ENCODE measurements at places on chromosomes 5 and 9.
A peak's percentile ranks its signal among the peaks of the same experiment; 100 is the strongest.

- no peak for DNase-seq
- H3K27me3 ChIP-seq: peaks cover 4% of the 10 kb centered on the region
- H3K36me3 ChIP-seq: no peaks in the 10 kb centered on the region
- no peaks in the 10 kb centered on the region for H3K4me1 ChIP-seq
These were observed 55.1 kb upstream of the XPA start for GRCh38 chr9:97752274-97752673.

GRCh38 chr5:62547945-62548630 lies 30.5 kb upstream of the LRRC70 start:
- peaks cover 11% of the 10 kb centered on the region for H3K36me3 ChIP-seq
- no peak for DNase-seq
- H3K4me1 ChIP-seq: peaks cover 2% of the 10 kb centered on the region

DNA sequence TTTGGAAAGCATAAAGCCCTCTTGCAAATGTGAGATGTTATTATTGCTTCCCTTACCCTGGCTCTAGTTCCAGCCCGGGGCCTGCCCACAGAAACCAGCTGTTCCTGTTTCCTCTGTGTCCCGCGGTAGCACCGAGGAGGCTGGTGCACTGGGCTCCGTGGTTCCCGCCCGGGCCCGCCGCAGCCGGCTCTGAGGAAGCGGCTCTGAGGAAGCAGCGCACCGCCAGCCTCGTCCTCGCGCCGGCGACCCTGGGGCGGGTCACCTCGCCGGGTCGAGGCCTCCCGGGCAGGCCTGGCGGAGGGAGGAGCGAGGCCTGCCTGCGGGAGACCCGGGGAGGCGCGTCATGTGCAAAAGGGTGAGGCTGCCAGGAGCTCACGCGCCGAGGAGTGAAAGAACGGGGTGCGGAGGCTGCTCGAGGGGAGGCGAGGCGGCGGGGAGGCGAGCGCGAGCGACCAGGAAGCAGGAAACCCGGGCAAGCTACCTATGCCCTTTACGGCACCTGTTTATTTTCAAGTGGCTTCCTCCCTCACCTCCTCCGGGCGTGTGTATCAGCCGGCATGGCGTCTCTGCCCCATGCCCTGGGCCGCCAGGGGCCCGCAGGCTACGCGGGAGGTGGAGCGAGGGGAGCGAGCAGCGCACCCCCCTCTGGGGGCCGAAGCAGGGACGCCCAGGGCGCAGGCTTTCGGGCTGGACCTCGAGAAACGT lies 61.3 kb upstream of the MEGF10 start:
- H3K27ac ChIP-seq: no peak overlapping the region
- peak; percentile 67 for DNase-seq
- peak overlapping the region; percentile 58 for H3K4me3 ChIP-seq
- peaks cover 1% of the 10 kb centered on the region for H3K27me3 ChIP-seq
- peaks cover 28% of the 10 kb centered on the region for H3K4me1 ChIP-seq

DNA sequence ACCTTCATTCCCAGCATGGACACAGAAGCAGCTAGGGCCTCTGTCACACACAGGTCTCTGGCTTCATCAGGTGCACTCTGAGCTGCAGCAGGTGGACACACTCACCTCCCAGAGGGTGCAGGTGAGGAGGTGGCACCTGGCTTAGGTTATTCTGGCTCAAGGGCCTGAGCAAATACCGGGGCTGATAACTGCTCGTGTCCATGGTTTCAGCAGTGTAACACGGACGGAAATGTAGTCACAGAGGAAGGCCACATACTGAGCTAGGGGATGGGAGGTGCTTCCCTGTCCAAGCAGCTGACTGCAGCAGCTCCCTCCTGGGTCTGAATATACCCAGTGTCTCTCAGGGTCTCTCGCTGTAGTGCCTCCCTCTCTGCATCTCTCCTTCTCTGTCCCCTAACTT lies 5.7 kb downstream of the PHF2 start:
- peaks cover 17% of the 10 kb centered on the region for H3K27me3 ChIP-seq
- DNase-seq: no peak
- no peak overlapping the region for H3K4me3 ChIP-seq

- DNase-seq: no peak
- no peak overlapping the region for H3K4me3 ChIP-seq
- no peak overlapping the region for H3K27ac ChIP-seq
- no peaks in the 10 kb centered on the region for H3K36me3 ChIP-seq
- no peaks in the 10 kb centered on the region for H3K27me3 ChIP-seq
These were observed 141.8 kb downstream of the DOCK2 start for GRCh38 chr5:169778622-169779596.

DNA sequence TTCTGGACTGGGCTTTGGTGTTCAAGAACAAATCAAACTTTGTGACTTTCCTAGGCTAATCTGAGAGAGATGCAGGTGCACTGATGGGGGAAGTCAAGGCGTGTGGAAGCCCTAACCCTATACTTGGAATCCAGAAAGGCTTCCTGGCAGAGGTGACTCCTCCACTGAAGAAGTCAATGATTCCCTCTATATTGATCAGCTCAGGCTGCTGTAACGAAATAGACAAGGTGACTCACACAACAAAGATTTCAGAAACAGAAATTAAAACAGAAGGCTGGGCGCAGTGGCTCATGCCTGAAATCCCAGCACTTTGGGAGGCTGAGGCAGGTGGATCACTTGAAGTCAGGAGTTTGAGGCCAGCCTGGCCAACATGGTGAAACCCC lies 69.6 kb upstream of the GGTA1 start:
- peaks cover 4% of the 10 kb centered on the region for H3K27me3 ChIP-seq
- H3K4me3 ChIP-seq: no peak overlapping the region
- DNase-seq: no peak
- peaks cover 28% of the 10 kb centered on the region for H3K4me1 ChIP-seq
- no peak overlapping the region for H3K27ac ChIP-seq

- peaks cover 6% of the 10 kb centered on the region for H3K36me3 ChIP-seq
- H3K27ac ChIP-seq: peak overlapping the region; percentile 100
- DNase-seq: peak; percentile 48
- peaks cover 17% of the 10 kb centered on the region for H3K4me1 ChIP-seq
- H3K4me3 ChIP-seq: no peak overlapping the region
These were observed 1.7 kb upstream of the ARRDC3 start for GRCh38 chr5:91384671-91385430.

GRCh38 chr9:13810510-13810909 lies 503.4 kb downstream of the NFIB start:
- H3K27ac ChIP-seq: no peak overlapping the region
- no peak overlapping the region for H3K4me3 ChIP-seq
- H3K27me3 ChIP-seq: no peaks in the 10 kb centered on the region

DNA sequence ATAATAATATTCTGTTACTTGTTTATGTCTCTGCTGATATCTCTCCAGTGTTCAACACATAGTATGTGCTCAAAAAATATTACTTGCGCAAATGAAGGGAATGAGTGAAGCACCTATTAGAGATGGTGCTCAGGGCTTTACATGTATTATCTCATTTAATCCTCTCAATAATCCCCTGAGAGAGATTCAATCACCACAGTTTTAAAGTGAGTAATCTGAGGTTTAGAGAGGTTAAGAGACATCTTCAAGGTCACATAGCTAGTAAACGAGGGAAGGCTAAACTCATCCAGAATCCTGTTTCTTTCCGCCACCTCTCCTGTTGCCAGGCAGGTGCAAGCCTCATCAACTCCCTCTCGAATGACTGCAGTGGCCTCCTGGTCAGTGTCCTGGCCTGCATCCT lies 82.0 kb downstream of the UGCG start:
- H3K4me1 ChIP-seq: peaks cover 47% of the 10 kb centered on the region
- H3K27me3 ChIP-seq: peaks cover 3% of the 10 kb centered on the region
- H3K36me3 ChIP-seq: no peaks in the 10 kb centered on the region
- no peak for DNase-seq
- H3K4me3 ChIP-seq: no peak overlapping the region

- H3K4me1 ChIP-seq: peaks cover 5% of the 10 kb centered on the region
- H3K27ac ChIP-seq: no peak overlapping the region
- peaks cover 19% of the 10 kb centered on the region for H3K36me3 ChIP-seq
- DNase-seq: no peak
These were observed 51.5 kb downstream of the COL15A1 start for GRCh38 chr9:98995059-98995671.

GRCh38 chr9:100394816-100395215 lies 32.1 kb upstream of the MSANTD3 start:
- no peak for DNase-seq
- H3K36me3 ChIP-seq: peaks cover 5% of the 10 kb centered on the region
- peak overlapping the region; percentile 10 for H3K27ac ChIP-seq
- no peaks in the 10 kb centered on the region for H3K27me3 ChIP-seq
- peaks cover 8% of the 10 kb centered on the region for H3K4me1 ChIP-seq

- peaks cover 7% of the 10 kb centered on the region for H3K4me1 ChIP-seq
- H3K27ac ChIP-seq: no peak overlapping the region
- no peak overlapping the region for H3K4me3 ChIP-seq
- H3K27me3 ChIP-seq: no peaks in the 10 kb centered on the region
- peak; percentile 35 for DNase-seq
- no peaks in the 10 kb centered on the region for H3K36me3 ChIP-seq
These were observed 141.4 kb downstream of the LRRC70 start for GRCh38 chr5:62720031-62720441.

DNA sequence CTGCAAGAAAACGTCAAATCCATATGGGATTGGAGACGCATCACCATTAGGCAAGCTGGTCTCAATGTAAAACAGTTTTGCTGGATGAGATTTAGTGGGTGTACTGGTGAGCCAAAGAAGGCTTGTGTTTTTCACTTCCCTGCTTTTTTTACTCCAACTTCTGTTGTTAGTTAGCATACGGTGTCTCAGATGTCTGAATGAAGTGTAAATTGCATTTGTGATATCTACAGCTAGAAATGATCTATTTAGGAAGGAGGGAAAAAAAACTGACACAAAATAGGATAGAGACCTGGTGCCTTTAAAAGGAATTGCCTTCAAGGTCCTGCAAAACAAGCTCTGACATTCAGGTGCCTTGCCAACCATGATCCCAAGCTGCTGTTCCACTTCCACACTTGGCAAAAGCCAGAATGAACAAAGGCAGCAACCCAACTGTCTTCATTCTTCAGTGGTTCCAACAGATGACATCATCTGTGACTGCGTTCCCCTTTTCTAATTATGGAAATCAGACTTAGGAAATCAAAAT lies 104.2 kb upstream of the RAI14 start:
- H3K4me3 ChIP-seq: no peak overlapping the region
- DNase-seq: no peak
- no peaks in the 10 kb centered on the region for H3K4me1 ChIP-seq
- H3K36me3 ChIP-seq: peaks cover 8% of the 10 kb centered on the region
- no peak overlapping the region for H3K27ac ChIP-seq

- no peak overlapping the region for H3K27ac ChIP-seq
- peaks cover 4% of the 10 kb centered on the region for H3K4me1 ChIP-seq
- peaks cover 14% of the 10 kb centered on the region for H3K36me3 ChIP-seq
- H3K27me3 ChIP-seq: no peaks in the 10 kb centered on the region
- DNase-seq: no peak
These were observed 229.8 kb downstream of the FANCC start for GRCh38 chr9:95087659-95088242.
